ENCODE measurements at places on chromosomes 3 and 15.

DNA sequence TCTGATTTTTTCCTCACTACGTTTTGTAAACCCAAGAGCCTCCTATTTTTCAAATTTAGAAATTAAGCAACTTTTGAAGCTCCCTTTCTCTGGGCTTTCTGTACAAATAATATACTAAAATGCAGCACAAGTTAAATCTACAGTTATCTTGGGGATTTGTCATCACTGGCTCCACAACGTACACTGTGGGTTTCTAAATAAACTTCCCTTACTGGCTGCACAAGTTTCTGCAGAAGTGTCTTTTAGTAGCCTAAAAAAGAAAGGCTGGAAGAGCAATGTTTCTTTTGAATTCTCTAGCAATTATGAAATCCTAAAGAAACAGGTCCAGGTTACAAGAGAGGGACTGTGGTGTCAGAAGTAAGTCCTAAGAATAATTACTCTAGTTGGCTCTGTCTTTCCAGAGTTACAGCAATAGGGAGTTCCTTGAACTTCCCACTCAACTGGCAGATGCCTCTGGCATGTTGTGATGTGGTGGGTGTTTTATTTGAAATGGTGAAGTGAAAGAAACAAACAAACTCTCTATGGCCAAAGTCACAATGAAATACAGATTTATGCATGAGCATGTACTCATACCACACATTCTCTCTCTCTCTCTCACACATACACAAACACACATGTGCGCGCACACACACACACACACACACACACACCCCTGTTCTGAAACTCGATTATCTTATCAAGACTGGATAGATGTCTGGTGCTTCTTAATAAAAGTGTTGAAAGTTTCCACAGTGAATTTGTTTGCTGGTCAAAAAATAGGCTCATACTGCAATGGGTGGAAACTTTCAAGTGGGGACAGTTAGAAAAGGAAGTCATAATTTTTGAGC lies 198.2 kb downstream of the SSR3 start:
- DNase-seq, result no peak

- no peak for DNase-seq
These were observed 19.8 kb downstream of the GNB5 start for GRCh38 chr15:52171386-52171785.

GRCh38 chr3:99753268-99753975 lies 64.2 kb upstream of the CMSS1 start:
- no peak for DNase-seq

DNA sequence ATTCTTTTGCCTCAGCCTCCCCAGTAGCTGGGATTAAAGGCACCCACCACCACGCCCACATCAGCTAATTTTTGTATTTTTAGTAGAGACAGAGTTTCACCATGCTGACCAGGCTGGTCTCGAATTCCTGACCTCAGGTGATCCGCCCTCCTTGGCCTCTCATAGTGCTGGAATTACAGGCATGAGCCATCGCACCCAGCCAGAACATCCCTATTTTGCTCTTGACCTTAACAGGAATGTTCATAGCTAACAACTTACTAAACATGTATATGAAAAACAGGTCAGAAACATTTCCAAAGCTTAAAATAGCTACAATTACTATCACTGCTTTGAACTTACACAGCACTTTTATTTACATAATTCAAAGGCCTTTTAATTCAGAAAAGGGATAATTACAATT lies 33.7 kb downstream of the UQCC5 start:
- DNase-seq, result no peak
